ENCODE measurements at places on chromosomes 3 and 15.

DNA sequence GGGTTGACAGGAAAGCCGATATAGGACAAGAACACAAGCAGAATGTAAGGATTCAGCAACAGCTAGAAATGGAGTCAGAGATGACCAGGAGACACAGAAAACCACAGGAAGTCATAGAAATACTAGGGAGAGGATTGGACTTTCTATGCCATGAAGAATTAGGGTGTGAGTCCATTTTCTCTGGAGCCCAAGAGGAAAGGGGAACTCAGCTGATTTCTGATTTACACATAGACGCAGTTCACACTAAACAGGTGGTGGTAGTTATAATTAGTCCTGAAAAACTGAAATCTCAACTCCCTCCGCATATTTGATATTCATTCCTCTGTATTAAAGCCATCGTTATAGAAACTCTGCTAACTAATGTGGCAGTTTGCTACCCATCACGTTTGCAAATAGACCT, 292.7 kb upstream of the STT3B start:
- DNase-seq = no peak

GRCh38 chr3:21330293-21330692, 420.7 kb downstream of the ZNF385D start:
- peak; percentile 25 for DNase-seq

DNA sequence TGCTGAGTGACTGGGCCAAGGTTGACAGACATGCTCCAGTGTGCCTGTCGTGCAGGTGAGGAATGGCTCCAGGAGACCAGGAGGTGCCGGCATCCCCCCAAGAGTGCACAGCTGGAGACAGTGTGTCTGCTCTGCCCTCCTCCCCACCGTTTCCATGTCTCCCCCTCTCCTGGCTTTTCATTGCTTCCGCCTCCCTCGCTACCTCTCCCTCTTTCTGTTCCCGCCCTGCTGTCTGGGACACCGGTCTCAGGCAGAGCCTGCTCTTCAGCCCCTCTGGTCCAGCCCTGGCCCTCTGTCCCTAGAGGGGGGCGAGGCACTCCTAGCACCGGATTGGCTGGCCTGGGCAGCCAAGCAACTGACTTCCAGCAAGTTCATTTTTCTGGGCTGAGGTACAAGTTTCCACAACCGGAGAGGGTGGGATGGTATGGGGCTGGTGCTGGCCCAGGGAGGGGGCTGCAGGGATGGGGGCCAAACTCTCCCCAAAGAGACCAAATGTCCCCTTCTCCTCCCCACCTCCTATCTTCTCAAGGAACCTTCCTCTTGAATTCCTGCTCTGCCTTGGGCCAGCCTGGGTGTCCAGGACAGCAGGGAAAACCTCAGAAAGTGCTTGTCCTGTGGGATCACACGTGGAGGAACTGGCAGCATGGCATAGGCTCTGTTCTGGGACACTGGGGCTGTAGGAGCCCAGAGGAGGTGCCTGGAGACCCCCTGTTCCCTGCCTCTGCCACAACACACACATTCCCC, 32.6 kb downstream of the PRKCD start:
- no peak for DNase-seq

- no peak for DNase-seq
Measured at GRCh38 chr15:66153549-66154415, 99.8 kb downstream of the MEGF11 start.

GRCh38 chr15:31398677-31399301, 72.2 kb downstream of the KLF13 start:
- DNase-seq = no peak

GRCh38 chr3:62057339-62058047, 315.9 kb downstream of the FEZF2 start:
- DNase-seq = no peak

DNA sequence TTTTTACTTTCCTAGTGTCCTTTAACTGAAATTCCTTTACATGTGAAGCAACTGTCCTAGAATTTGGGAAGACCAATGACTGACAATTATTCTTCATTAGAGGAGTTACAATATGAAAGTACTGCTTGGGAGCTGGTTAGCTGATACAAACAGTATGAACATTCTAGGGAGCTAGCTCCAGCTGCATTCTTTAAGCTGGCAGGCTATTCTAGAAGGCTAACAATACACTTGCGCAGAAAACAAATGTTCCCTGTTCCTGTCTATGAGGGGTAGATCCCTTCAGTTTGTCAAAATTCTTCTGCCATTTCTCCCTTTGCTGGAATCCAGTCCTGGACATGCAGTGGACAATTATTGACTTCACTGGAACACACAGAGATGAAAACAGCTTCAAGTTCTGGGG, 60.2 kb upstream of the NANOGP8 start:
- no peak for DNase-seq

DNA sequence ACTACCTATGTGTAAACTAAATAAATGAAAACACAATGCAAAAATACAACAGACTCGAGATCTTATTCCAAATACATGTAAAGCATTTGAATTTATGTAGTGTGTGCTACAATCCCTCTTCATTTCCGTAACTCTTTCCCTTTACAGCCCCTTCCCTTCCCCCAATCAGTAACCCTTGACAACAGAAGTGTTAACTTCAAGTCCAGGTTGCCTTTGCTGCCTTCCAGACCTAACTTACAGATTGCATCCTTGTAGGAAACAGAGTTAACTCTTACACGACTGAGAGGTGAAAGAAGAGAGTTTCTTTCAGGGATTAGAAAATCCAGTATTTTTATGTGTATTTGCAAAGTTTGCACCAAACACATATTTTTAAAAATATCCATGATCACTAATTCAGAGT, 1.4 kb upstream of the ROBO1 start:
- no peak for DNase-seq

GRCh38 chr15:37789881-37790280, 144.6 kb upstream of the TMCO5A start:
- no peak for DNase-seq

- no peak for DNase-seq
Measured at GRCh38 chr3:5707794-5708193, 520.3 kb downstream of the EDEM1 start.

DNA sequence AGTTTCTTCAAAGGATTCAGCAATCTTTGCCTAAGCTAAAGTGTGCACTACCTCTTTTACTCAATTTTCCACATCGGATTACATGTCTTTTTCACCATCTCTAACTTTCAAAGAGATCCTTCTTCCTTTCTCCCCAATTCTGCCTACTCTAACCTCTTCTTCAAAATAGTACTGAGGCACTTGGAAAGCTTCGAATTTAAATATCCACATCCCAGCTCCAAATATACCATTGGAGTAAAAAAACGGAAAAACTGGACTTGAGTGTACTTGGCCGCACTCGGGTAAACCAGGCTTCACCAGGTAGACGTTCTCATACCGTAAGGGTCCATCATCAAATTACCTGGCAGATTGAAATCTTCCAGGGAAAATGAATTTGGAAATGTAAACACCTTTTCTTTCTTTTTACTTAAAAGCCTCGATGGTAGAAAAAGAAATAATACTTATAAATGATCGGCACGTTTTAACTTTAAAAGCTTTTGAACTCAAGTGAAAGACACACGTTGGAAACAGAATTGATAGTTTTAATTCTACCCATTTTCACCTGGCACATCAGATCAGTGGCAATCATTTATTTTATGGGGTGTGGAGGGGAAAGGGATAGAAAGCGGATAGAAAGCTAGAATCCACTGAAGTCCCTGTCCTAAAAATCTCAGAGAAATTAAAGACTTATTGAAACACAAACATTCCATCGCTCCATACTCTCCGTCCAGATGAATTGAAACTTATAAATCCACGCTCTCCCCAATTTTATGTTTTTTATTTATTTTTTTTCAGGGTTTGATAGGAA, 8.2 kb upstream of the MEIS2 start:
- no peak for DNase-seq

DNA sequence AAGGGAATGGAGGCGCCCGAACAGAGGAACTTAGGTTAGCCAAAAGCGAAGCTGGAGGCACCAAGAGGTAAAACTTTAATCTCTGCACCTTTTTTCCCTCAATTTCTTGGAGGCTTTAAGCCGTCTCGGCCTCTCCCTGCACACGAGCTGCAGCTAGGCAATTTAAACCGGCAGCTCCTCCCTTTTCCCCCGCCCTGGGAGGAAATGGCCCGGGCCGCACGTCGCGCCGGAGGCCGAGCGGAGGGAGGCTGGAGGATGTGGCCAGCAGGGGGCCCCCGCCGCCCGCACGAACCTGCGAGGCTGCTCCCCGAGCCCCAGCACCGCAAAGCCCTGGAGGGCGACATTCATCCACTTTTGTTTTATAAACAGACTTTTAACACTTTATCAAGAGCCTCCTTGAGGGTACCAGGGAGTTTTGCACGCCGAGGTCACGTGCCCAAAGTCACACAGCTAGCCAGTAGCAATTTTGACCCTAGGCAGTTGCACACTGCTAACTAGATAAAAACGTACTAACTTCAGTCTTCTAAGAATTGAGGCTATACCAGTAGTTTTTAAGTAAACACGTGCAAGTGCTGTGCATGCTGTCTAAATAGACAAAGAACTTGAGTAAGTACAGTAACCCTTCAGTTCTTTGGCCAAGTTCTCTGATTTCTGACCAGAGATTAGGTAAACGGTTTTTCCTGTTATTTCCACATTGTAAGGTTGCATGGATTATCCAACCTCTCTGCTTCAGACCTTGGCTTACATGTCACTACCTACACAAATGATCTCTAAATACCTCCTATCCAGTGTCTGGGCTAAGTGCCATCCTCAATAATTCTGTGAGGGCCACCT, 668 bp upstream of the XXYLT1 start:
- peak; percentile 94 for DNase-seq

- no peak for DNase-seq
Measured at GRCh38 chr3:109874896-109875708, 537.8 kb upstream of the DPPA4 start.

GRCh38 chr3:50971487-50971924, 296.8 kb downstream of the DOCK3 start:
- DNase-seq = peak; percentile 82

GRCh38 chr3:140068494-140069017, 133.6 kb downstream of the CLSTN2 start:
- no peak for DNase-seq

DNA sequence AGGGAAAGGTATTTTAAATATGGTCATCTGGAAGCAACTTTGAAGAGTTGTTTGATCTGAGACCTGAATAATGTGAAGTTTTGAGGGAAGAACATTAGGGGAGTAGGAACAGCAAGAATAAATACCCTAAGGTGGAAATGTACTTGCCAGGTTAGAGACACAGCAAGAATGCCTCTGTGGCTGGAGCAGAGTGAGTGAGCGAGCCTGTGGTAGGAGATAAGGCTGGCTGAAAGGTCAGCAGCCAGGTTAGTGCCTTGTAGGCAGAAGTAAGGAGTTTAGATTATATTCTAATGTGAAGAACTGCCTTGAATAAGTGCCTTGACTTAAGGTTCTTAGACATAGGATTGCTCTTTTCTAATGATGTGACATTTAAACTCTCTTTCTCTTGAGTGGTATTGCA, 18.3 kb downstream of the LRRC49 start:
- DNase-seq = no peak

- DNase-seq = no peak
Measured at GRCh38 chr3:43087249-43087776, 18.6 kb downstream of the POMGNT2 start.

DNA sequence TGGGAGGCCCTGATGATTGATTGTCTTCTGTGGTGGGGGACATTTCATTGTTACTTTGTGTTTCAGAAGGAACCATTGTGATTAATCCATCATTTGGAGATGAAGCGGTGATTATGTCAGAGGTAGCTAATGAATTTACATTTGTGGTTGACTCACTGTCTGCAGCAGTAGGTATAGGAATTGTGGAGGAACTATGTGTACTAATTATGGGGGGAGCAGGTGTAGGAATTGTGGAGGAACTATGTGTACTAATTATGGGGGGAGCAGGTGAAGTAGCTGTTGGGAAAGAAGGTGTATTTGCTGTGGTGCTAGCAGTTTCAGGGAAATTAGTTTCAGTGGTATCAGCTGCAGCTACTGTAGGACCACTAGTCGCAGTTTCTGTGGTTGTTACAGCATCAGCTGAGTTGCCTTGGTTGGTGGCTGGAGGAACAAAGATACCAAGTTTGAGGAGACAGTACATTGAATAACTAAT, 6.9 kb downstream of the MUC13 start:
- no peak for DNase-seq

- no peak for DNase-seq
Measured at GRCh38 chr3:152097120-152097519, 171.6 kb upstream of the MBNL1 start.

DNA sequence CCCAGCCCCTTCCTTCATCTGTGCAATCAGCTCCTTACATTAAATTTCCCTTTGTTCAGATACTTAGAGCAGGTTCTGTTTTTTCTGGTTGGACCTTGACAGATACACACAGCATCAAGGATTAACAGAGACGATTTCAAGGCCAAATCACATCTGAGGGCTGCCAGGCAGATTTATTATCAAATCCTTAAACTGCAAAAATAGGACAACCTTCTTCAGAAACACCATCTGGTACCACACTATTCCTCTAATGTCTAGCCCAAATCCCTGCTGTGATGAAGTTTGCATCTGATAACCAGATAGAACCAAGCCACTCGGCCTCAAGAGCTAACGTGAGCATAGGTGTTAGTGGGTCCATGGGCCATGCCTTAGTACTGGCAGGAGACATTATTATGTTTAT, 250.7 kb upstream of the PROK2 start:
- no peak for DNase-seq

- DNase-seq = no peak
Measured at GRCh38 chr3:74564560-74564959, 49.9 kb downstream of the CNTN3 start.

- no peak for DNase-seq
Measured at GRCh38 chr3:178603735-178604134, 67.5 kb downstream of the KCNMB2 start.

DNA sequence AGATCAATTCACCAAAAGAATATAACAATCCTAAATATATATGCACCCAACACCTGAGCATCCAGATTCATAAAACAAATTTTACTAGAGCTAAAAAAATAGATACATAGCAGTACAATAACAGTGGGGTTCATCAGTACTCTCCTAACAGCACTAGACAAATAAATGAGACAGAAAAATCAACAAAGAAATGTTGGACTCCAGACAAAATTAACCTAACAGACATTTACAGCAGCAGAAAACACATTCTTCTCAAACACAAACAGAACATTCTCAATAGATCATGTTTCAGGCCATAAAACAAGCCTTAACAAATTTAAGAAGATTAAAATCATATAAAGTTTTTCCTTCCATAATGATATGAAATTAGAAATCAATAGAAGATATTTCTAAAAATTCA, 124.8 kb upstream of the NECTIN3 start:
- DNase-seq = no peak

- no peak for DNase-seq
Measured at GRCh38 chr3:170274641-170275040, 52.4 kb downstream of the PRKCI start.

DNA sequence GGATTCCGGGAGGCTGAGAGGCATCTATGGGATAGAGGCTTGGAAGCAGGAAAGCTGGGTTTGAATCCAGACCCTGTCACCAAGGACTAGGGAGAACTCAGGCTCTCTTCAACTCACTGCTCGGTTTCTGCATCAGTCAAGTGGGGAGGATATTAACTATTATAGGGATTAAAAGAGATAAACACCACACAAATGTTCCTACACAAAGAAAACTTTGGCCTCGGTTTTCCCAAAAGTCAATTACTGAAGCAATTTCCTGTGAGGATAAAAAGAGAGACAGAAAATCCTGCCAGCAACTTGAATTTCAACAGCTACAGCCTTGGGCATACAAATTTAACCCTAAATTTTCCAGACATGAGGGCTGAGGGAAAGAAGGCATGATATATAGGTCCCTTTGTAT, 36.0 kb downstream of the ITGB5 start:
- no peak for DNase-seq

GRCh38 chr3:43468133-43468532, 153.7 kb downstream of the ANO10 start:
- DNase-seq = no peak
